ENCODE measurements at places on chromosomes 1 and 21.

GRCh38 chr1:77282866-77283539, 1.2 kb downstream of the AK5 start:
- DNase-seq = peak; percentile 46

GRCh38 chr1:233587958-233588799, 25.7 kb upstream of the KCNK1 start:
- no peak for DNase-seq

GRCh38 chr1:206014601-206015000, 9.1 kb downstream of the CTSE start:
- no peak for DNase-seq

DNA sequence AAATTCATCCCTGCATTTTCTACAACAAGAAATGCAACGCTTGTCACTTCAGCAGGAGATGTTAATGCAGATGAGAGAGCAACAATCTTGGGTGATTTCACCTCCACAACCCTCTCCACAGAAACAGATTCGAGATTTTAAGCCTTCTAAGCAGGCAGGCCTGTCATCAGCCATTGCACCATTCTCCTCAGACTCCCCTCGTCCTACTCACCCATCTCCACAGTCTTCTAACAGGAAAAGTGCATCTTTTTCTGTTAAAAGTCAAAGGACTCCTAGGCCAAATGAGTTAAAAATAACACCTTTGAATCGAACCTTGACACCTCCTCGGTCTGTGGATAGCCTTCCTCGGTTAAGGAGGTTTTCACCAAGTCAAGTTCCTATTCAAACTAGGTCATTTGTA, 23.4 kb upstream of the GPR25 start:
- DNase-seq = no peak

- no peak for DNase-seq
These were observed 15.2 kb downstream of the PLA2G2F start for GRCh38 chr1:20154301-20154831.

GRCh38 chr1:208929575-208929974, 653.9 kb upstream of the CAMK1G start:
- no peak for DNase-seq

- DNase-seq = no peak
These were observed 13.8 kb upstream of the CAMTA1 start for GRCh38 chr1:6771441-6771769.

DNA sequence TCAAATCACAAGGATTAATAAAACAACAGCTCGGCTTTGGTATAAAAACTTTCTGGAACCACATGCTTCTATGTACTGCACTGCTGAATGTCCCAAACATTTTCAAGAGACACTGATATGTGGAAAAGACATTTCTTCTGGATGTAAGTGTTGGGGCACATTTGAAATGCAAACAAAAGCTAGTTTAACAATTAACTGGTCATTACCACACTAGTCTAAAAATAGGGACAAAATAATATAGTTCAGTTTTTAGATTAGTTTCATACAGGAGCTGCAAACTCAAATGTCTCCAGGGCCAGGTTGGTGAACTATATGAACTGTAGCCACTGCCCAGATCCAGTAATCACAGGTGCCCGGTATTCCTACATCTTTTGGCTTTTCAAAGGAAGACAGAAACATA, 3.2 kb downstream of the IL23R start:
- DNase-seq = no peak

DNA sequence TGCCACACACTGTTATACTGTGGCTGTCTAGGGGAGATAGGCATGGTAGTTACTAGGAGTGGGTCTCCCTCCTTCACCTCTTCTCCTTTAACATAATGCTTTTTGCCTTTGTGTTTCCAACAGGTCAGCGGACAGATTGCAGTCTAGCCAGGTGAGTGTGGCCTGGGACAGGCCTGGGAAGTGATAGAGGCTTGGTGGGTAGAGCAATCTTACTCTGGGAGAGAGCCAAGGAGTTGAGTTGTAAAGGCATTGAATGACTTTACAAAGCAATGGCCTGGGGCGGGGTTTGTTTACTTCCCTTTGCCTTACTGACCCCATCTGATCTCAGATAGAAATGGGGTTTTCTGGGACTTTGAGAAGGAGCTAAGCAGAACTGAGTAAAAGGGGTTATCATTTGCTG, 51.0 kb upstream of the IKBKE start:
- DNase-seq = no peak

DNA sequence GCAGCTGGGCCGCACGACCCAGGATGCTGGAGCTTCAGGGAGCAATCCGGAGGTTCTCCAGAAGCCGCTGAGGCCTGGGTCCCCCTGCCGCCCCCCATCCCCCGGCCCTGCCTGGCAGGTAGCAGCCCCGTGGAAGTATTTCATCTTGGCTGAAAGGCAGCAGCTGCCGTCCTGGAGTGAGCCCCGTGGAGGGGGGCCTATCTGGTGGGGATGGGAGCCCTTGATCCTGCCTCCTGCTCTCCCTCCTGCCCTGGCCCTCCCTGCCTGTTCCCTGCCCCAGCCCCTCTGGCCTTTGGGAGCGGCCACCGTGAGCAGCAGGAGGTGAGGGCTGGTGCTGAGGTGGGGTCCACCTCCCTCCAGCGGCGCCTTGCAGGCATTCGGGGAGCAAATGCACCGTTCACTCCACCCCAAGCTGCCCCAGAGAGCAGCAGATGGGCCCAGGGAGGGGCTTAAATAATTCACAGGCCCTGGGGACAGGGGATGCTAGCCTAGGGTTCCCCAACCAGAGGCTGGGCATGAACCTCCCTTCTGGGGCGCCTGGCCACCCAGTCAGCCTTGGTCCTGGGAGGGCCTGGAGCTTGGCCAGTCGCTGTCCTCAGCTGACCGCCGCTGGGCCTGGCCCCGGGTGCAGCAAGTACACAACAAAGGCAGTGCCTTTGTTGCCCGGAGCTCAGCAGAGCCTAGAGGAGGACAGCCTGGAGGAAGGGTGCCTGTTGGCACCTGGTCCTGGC, 23.7 kb upstream of the PLCH2 start:
- DNase-seq = peak; percentile 86

DNA sequence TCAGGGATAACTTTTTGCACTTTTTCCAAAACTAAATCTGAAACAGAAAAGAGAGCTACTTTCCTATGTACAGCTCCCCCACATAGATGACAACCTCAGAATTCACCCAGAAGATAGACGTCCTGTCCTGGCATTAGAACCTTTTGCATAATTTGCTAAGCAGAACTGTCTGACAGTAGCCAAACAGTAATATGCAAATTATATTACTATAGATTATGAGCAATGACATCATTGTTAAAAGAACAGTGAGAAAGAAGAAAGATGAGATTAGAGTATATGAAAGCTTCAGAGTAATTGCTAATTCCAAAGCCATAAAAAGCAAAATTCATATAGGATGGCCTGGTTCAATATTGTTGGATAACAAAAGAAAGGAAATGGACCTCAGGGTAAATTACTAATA, 43.7 kb downstream of the SLC44A5 start:
- no peak for DNase-seq

DNA sequence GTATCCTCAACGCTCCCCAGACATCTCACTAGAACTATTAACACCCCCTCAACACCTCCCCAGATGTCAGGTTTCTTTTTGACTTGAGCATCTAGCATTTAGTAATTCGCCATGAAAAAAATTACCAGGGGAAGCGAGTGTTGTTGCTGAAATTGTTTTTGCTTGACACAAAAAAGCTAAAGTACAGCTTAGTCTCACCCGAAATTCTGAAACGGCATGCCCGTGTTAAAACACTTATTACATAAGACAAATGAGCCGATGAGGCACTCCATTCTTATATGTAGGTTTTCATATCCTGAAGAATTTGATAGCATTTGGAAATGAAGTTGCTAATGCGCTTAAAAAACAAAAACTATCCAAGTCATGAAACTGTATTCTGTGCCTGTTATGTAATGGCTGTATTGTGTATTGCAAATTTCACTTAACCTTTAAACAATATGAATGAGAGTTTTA, 1.3 kb upstream of the NRIP1 start:
- peak; percentile 73 for DNase-seq

DNA sequence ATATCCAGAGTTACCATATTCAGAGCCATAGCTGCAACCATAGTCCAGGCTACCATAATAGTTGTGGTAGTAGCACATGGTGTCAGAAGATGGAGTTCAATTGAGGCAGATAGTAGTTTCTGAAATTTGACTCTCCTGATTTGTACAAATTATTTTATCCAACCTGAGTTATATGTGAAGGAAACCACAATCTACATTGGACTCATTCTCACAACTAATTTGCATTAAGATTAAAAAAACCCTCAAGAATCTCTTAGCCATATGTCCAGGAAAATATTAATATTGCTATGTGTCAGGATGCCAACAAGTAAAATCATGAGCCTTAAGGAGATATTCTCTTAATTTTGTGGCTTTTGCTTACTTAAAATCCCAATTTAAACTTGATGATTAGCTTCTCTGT, at the start of gene KRTAP22-2:
TSS of gene KRTAP22-2 (minus strand) at position 101 of the 400 bp plus-strand sequence.
- DNase-seq = no peak

DNA sequence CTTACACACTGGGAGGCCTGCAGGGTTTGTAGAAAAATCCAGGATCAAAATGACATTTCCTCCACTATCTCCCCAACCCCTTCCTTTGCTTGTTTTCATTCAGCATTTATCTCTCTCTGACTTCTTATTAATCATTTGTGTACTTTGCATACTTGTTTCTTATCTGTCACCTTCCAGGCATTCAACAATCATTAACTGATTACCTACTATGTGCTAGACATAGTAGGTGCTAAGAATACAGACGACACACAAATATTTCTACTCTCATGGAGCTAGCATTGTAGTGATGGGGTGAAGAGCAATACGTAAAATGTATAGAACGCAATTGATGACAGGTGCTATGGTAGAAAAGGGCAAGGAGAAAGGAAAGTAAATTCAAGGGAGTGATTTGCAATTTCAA, 20.9 kb downstream of the TRABD2B start:
- no peak for DNase-seq

- peak; percentile 7 for DNase-seq
These were observed 32.3 kb downstream of the KIAA2013 start for GRCh38 chr1:11893907-11894251.

DNA sequence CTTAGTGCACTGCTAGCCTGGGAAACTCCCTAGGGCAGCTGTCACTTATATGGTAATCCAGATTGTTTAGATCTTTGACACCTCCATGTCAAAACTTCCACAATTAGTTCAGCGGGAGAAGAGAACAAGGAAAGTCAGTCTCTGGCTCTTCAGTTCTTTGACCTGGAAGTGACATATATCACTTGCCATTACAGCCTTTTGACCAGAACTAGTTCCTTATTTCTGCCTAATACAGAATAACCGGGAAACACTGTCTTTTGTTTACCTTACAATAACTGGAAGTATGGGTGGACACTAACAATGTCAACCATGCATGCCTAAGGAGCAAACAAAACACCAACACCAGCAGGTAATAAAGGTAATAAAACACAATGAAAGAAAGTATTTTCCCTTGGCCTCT, 68.3 kb downstream of the C4BPA start:
- DNase-seq = no peak

DNA sequence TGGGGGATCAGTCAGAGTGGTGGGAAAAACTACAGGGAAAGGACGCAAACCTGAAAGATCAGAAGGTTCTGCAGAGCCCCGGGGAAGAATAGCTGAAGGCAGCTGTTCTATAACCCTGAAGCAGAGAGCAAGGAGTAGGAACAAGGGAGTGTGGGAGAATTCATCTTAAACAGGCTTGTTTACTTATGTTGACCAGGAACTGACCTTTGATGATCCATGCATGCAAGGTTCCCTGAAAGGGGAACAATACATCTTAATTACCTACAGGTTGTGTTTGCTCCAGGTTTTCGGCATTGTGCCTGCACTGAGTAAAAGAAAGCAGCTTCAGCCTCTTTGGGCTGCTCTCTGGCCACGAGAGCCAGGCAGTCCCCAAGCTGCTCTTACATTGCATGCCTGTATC, 18.7 kb upstream of the FAM43B start:
- no peak for DNase-seq

- no peak for DNase-seq
These were observed 55.6 kb downstream of the SLX9 start for GRCh38 chr21:44995343-44995941.

DNA sequence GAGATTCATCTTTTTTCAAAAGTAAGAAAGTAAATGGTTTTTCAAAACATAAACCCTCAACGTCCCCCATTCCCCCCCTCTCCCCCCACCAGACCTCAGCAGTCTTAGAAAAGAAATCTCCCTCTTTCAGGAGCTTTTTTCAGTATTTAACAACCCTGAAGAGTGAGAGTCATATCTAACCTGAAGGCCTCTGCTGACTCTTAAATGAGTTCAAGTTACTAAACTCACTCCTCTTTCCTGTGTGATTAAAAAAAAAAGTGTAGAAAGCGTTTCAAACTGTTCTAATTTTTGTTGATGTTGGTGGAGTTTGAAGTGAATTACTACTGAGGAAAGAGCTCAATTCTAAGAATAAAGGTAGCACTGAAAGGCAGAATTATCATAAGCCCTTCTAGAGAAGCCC, 93.7 kb downstream of the VAV3 start:
- DNase-seq = no peak

GRCh38 chr21:32162727-32163320, 116.0 kb downstream of the MIS18A start:
- DNase-seq = no peak

GRCh38 chr1:200970771-200971427, 52.6 kb downstream of the KIF21B start:
- no peak for DNase-seq

DNA sequence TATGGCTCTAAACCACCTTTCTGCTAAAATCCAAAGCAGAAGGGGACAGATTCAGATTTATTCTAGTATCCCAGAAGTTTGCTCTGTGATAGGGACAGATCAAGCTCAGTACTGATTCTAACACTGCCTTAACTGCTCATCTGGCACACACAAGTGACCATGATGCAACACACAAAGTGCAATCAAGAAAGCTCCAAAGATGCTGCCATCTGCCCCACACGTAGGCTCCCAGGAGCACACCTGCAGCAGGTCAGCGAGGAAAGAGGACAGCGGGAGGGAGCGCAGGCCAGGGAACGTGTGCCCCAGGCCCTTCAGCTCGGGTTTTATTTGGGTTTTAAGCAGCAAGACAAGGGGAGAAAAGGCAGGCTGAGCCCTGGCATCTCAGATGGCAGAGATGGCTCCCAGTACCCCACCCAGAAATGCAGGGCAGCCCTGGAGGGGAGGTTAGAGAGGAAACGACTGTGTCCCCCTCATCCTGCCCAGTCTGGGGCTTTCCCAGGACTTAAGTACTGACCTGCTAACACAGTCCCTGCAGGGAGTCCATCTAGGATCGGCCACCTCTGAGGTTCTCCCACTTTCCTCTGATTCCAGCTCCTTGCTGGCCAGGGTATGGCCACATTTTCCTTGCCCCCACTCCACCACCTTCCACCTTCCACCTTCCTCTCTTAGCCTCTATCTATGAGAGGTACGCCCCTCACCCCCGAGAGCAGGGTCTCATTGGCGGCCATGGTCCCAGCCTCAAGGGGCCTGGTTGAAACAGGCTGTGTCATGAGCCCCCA, 1.2 kb downstream of the TRIM11 start:
- no peak for DNase-seq

DNA sequence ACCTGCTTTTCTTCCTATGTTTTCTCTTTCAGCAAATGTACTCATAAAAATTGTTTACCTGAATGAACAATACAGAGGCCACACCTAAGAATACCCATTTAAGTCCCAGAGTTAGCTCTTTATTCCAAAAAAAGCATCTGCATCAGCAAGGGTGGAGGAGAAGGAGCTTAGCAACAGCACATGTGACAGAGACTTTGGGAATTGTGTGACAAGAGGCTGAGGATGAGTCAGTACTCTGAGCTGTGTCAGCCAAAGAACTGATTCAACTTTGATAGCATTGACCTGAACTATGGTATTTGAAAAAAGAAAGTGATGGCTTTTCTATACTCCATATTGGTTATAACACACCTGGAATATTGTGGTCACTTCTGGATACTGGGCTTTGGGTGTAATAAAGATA, 162.7 kb downstream of the ZNF648 start:
- no peak for DNase-seq
